ENCODE measurements at places on chromosomes 3 and 15.

- DNase-seq, result peak; percentile 27
These were observed 26.7 kb upstream of the TMC3 start for GRCh38 chr15:81400640-81401236.

DNA sequence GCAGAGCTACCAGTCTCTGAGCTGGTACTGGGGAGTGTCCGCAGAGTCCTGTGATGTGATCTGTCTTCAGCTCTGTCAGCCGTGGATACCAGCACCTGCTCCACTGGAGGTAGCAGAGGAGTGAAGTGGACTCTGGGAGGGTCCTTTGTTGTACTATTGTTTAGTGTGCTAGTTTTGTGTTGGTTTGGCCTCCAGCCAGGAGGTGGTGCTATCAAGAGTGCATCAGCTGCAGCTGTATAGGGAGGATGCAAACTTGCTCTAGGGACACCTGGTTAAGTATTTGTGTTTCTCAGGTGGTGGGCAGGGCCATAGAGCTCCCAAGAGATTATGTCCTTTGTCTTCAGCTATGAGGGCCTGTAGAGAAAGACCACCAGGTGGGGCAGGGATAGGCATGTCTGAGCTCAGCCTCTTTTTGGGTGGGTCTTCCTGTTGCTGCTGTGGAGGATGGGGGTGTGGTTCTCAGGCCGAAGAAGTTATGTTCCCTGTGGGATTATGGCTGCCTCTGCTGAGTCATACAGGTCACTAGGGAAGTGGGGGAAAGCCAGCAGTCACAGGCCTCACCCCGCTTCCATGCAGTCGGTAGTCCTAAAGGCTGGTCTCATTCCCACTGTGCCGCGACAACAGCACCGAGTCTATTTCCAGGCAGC lies 443.2 kb upstream of the TBL1XR1 start:
- no peak for DNase-seq

GRCh38 chr15:25766417-25766816 lies 96.7 kb downstream of the ATP10A start:
- no peak for DNase-seq

GRCh38 chr3:51502562-51502910 lies 2.7 kb upstream of the DCAF1 start:
- DNase-seq, result no peak

GRCh38 chr15:58443308-58443707 lies 11.5 kb downstream of the LIPC start:
- DNase-seq, result no peak

All from HFFc6 (cell line).